CD4-positive, alpha-beta T cell treated with Interferon alpha-2 for 1 hour (primary cell): ENCODE measurements at places on chromosomes 16 and 17.

GRCh38 chr16:12729448-12729847, 74.2 kb downstream of the CPPED1 start:
- no peak for DNase-seq

DNA sequence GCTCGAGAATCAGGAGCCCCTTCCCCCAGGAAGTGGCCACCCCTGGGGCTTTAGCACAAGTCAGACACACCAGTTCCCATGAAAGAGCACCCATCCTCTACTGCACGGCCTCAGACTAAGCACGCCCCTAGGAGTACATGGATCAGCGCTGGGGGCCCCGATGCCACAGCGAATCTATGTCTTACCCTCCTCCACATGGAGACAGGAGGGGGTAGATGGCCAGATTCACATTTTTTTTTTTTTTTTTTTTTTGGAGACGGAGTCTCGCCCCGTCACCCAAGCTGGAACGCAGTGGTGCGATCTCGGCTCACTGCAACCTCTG, 3.2 kb upstream of the EXOSC6 start:
- no peak for DNase-seq

DNA sequence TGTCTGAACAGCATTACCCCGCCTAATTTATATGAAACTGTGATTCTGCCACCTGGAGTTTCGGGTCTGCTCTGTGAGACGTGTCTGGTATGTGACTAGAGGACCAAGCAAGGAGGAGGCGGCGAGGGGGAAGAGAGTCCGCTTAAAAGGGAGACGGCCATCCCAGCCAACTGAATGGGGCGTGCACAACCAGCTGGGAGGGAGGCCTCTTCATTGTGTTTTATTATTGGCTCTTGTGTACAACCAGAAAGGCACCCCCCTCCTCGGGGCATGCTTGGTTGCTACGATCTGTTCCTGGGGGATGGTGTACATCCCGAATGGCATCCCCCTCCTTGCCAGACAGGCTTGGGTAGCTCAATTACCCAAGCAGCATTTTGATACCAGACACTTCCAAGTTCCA, 384.5 kb upstream of the SALL1 start:
- no peak for DNase-seq

DNA sequence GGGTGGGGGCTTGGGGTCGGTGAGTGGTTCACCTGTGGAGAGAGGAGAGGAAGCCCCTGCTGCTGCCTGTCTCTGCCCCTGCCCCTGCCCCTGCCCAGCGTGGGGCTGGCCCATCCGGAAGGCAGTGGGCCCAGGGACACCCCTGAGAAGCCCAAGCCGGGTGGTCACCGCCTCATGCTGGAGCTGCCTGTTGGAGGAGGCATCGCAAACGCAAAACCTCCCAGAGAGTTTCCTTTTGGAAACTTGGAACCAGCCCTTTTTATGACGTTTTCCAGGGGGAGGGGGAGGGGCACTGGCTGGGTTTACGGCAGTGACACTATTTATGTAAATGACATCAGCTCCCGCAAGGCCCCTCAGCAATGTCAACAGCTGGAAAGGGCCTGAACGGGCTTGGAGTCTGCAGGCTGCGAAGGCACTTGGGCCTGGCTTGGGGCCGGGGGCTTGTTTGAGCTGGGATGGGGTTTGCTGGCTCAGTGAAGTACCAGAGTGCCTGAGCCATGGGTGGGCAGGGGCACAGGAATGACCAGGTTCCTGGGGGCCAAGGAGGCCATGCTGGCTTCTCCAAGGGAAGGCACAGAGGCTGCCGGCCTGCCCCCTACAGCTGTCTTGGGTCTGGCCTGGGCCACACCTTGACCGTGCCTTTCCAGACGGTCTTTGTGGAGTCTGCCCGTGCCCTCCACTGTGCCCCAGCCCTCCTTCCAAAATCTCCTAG, 219.5 kb downstream of the NTN1 start:
- no peak for DNase-seq

DNA sequence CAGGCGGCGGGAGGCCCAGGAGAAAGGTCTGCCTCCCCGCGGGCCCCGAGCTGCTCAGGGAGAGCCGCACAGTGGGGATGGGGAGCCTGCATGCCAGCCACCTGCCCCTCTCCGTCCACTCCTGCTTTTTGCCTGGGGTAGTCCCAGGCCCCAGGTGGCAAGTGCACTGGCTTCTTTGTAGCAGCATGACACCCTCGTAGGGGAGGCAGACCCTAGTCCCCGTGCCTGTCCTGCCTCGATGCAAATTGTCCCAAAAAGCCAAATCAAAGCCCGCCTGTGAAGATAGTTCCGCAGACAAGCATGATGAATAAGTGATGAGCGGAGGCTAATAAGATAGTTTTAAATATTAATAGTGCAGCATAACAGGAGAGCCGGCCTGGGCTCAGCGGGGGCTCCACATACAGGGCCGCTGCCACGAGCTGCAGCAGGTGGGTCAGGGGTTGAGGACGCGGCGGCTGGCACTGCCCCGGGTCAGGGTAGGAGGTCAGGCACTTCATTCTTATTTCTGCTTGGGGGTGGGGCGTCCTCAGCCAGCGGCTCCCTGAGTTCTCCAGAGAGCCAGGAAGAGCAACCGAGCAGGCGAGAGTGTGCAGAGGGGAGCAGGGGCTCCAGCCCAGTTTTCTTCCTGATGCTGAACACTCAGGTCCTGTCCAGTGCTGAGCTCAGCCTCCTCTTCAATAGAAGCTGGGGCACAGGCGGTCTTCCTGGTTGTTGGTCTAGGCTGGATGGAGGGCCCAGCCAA, 26.8 kb downstream of the GINS2 start:
- no peak for DNase-seq

DNA sequence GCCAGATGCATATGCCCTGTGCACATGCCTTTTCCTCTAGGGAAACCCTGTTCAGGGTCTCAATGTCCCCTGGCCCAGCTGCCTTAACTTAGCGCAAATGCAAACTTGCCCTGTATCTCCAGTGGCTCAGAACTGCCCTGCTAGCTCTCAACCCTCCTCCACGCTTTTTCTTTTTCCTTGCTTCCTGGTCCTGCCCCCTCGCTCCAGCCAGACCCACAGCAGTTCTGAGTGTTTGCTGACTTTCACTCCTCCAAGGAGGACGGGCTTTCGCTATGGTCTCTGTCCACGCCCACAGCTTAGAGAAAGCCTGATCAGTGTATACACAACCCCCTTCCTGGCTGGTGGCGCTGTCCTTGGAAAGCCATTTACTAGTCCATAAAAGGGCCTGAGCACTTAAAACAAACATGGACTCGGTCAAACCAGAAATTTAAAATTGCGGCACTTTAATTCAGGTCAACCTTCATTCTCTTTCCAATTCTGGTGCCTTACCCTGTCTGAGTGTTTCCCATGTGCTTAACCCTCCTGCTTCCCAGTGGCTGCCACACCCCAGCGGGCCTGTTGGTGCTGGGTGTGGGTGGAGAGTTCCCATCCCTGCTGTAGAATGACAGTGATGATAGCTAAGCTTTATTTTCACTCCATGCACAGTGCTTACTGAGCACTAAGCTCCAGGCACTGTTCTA, 15.6 kb upstream of the TMEM98 start:
- no peak for DNase-seq

DNA sequence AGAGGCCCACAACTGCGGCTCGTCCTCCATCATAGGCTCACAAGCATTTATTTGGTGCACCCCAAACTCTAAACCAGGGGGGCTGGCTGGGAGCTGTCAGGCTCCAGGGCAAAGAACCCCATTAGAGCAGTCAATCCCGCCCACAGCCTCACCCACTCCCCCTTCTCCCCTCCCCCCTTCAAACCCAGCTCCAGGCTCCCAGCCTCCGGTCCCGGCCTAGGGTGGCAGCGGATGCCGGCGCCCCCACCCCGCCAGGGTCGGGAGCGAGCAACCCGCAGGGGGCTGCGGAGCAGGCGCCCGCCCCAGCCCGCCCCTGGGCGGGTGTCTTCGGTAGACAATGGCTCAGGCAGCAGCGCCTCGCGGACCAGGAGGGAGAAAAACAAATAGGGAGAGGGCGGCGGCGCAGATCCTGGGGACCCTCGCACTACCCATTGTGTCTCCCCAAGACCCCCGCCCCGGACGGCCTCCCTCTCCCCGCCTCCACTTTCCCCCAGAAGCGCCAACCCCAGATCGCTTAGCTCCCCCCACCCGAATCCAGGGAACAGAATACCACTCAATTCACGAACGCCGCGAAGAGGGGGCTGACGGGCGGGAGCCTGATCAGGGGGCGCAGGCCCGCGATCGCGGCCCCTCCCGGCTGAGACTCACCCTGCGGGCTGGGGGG, 572 bp downstream of the FAM171A2 start:
- DNase-seq, result no peak

- no peak for DNase-seq
Observed at GRCh38 chr17:8038954-8039610, at the start of gene ALOX15B. Gene ALOX15B (plus strand): TSS chr17:8039059. CDS start chr17:8039156, 97 bp downstream.

GRCh38 chr17:50853015-50853615, 13.0 kb downstream of the TOB1 start:
- no peak for DNase-seq

DNA sequence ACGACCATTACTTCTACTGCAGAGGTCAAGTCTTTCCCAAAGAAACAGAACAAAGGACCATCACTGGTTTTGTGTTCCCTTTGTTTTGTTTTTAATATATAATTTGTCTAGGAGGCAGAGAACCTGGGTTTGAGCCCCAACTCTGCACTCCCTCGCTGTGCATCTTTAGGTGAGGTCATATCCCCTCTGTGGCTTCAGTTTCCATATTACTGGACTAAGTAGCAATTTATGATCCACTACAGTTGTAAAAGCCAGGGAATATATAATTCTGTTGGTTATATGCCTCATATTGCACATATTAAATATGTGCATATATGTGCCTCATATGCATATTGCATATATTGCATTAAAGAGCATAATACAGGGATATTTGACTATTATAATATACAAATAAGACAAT, 392.0 kb downstream of the GRIN2A start:
- DNase-seq, result no peak

- no peak for DNase-seq
Observed at GRCh38 chr17:42120161-42120769, 902 bp downstream of the KAT2A start.

DNA sequence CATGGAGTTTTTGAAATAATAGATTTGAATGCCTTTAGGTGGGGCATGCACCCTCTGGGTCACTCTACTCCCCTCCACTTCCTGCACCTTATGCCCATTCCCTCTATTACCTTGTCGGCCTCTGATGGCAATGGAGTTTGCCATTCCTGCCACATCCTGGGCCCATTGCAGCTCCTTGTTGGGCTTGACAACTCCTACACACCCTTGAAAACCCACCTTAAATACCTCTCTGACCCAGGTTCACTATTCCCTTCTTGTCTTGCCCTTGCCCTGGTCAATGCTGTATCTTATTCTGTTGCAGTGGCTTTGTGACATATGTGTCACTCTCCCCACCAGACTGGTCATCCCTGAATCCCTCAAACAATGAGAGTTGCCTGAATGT, 2.4 kb downstream of the CCR7 start:
- DNase-seq, result no peak

DNA sequence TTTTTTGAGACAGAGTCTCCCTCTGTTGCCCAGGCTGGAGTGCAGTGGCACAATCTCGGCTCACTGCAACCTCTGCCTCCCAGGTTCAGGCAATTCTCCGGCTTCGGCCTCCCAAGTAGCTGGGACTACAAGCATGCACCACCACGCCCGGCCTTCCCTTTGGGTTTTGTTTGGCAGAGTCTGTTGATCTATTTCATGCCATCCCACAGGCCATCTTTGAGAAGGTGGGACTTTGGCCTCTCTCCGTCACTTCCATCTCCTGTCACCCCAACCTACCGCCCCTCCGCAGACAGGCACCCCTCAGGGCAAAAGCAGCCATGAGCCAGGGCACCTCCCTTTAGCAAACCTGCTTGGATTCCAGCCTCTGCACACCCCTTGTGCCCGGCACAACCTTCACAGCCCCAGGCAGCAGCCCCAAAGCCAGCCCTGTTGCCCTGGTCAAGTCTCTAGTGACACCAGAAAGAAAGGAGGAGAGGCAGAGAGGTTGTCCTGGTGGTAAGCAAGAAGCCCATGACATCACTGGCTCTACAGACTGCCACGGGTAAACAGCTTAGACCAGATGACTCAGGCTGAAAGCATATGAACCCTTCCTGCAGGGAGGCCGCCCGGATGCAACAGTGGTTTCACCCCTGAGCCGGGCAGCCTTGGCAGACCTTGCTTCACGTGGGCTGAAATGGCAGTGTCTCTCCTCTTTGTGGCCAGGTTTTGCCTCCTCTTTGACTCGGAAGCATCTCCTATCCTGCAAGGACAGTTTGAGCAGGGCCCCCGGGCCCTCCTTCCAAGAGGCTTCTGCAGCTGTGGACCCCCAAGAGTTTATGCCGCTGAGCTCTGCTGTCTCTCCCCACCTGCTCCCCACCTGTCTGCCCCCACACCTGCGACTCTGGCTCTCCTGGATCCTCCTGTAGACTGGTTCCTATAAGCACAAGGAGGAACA, 8.1 kb upstream of the TIMP2 start:
- DNase-seq, result peak; percentile 43

GRCh38 chr16:14232106-14232864, 161.2 kb downstream of the MRTFB start:
- DNase-seq, result no peak

- DNase-seq, result no peak
Observed at GRCh38 chr16:68386628-68387027, 61.7 kb downstream of the SMPD3 start.

- DNase-seq, result no peak
Observed at GRCh38 chr17:42179911-42180410, 981 bp downstream of the KCNH4 start.

- DNase-seq, result no peak
Observed at GRCh38 chr16:66976746-66977145, 11.6 kb upstream of the CES4A start.

GRCh38 chr17:236641-237405, 55.4 kb upstream of the DOC2B start:
- no peak for DNase-seq

GRCh38 chr16:81014672-81015071, 7.7 kb downstream of the CENPN start:
- DNase-seq, result no peak

GRCh38 chr17:8468127-8468526, 32.4 kb downstream of the NDEL1 start:
- DNase-seq, result no peak

DNA sequence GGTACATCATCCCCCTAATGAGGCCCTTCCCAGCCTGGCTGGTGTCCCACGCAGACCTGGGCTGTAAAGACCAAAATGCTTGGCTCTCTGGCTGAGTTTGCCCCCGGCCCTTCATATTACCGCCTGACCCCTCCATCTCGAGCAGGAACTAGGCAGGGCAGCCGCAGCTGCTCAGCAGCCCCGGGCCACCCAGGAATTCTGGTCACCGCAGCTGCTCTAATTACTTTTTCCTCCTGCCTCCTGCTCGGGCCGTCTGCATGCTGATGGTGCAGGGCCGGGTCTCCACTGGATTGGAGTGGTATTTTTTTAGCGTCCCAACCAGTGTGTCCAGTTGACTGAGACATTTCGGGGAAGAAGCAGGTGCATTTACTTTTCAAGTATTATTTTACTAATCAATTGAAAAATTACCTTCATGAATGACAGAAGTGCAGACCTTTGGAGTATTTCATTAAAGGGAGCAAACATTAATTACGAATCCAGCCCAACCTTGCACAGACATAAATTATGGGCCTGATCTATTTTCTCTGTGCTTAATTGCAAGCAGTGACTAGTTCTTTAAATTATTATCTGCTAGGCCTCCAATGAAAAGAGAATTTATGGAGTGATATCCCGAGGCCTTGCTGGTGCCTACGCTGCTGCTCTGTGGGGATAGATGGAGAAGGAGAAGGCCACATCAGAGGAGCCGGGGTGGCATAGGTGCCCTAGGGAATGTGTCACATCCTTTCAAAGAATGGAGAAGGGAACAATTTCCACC, 176.2 kb downstream of the CYLD start:
- no peak for DNase-seq
